Fibroblast of lung (primary cell): ENCODE measurements at places on chromosomes 12 and 14. TPM values are rescaled to one million over a fixed set of nuclear protein-coding genes. Genes with fewer than 3 reads are reported as not detected.

DNA sequence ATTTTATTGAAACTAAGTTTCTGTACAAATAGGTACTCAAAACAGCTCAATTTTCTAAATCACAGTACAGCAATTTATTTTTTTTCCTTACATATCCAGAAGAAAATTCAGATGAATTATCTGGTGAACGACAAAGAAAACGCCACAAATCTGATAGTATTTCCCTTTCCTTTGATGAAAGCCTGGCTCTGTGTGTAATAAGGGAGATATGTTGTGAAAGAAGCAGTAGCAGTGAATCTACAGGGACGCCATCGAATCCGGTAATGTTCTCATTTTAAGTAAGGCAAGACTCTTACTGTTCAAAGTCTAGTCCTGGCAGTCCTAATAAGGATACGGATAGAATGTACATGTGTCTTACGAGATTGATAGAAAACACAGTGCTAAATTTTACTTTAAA is 20.7 kb downstream of the MDM2 start:
- no peak for DNase-seq

Gene FBLN5
- 13.4 and 33.4 TPM in 2 replicates for total RNA-seq

Gene TPH2
- total RNA-seq = not detected in 2 replicates

Gene ARF3
- total RNA-seq = 24.7 and 28.1 TPM in 2 replicates

- DNase-seq = peak; percentile 65
These were observed 11.2 kb upstream of the MAP1LC3B2 start for GRCh38 chr12:116547955-116548501.

Gene PLEKHG7
- total RNA-seq = not detected in 2 replicates

GRCh38 chr12:131063960-131064359 is 110.3 kb downstream of the ADGRD1 start:
- DNase-seq = no peak

DNA sequence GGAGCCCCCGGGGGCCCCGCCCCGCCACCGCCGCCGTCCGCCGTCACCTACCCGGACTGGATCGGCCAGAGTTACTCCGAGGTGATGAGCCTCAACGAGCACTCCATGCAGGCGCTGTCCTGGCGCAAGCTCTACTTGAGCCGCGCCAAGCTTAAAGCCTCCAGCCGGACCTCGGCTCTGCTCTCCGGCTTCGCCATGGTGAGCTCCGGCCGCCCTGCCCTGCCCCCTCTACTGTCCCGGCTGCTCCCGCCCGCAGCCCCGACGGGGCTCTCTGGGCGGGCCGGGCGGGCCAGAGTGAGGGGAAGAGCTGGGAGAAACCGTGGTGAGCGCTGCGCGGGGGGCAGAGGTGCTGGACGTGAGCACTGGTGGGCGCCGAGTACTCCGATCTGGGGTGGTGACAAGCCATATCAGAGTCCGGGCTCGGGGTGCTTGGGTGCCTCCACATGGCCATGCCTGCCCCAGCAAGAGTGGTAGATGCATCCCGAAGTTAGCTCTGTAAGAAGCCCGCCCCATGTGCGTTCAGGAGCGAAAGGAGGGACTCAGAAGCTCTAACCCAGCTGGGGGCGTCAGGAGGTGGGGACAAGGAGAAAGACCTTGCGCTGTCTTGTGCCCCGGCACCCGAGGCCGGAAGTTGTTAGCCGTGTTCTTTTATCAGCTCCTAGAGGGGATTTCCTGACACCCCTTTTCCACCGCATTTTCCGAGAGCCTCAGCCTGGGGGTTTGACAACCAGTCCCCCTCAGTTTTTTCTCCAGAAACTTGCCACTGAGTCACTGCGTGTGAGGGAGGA is 717 bp downstream of the ORAI1 start:
- DNase-seq = peak; percentile 70

DNA sequence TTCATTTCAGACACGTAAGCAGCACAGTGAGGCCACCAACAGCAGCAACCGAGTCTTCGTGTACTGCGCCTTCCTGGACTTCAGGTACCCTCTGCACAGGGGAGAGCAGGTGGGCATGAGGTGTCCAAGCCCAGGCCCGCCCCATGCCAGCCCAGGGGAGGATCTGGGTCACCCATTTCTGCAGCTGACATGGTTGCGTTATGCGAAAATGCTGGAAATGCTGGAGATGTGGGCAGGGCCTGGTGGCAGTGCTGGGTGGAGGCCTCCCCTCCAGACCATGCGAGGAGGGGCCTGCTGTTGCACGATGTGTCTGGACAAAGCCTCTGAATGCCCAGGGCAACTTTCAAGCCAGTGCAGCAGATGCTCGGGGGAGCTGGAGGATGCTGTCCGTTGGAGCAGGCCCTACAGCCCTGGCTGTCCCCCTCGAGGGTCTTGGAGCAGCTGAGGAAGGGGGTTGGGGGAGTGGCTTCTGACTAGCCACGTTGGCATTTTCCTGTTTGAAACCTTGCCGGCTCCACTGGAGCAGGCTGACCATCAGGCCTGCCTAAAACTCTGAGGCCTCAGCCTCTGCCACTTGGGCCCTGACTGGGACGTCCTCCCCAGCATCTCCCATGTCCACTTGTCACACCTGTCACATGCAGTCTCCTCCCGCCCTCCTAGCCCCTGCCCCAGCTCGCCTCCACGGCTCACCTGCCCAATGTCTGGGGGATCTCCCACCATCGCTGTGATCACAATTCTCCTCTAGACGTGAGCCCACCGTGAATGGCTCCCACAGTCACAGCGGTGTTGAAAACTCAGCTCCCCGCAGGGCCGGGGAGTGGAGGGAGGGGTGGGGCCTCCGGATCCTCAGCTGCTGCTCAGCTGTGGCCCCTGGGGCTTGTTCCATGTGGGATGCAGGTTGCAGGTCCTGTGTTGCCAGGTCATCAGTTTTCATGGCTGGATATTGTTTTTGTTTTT is 123.4 kb downstream of the ADGRD1 start:
- DNase-seq = no peak

Gene BDKRB1
- 16.7 and 22.5 TPM in 2 replicates for total RNA-seq

DNA sequence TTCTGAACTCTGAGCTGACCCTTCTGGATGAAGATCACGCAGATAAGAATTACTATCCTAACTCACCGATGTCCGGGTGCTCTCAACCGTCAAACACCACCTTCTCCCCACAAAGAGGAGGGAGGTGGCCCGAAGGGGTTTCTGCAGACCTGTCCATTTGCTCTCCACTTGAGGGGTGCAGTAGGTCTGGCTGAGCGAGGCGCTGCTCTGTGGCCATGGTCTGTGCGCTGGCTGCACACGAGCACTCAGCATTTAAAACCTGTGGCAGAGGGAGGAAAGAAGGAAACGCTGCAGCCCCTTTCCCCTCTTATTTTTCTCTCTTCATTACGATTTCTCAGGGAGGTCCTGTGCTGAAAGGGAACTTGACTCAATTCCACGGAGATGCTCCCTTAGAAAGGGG is 1.5 kb upstream of the HOXC13 start:
- no peak for DNase-seq

GRCh38 chr14:72715850-72716228 is 178.1 kb downstream of the DPF3 start:
- no peak for DNase-seq

Gene DAZAP2
- total RNA-seq = 59.6 TPM in 2 replicates

GRCh38 chr14:25090716-25091454 is 40.9 kb upstream of the STXBP6 start:
- DNase-seq = peak; percentile 86

DNA sequence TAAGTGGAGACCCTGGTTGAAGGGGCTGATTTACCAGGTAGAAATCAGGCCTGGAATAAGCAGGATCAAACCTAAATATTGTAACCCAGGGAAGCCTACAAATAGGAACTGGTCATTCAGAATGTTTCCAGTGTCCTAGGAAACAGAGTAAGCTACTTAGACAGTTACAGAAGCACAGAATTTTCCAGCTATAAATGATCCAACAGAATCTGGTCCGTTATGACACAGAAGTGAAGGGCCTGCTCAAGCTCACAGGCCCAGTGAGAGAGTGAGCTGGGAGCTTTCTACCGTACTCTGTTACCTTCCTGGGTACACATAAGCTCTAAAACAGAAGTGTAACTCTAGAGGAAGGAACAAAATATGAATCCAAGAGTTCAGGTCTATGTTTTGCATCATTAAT is 119.1 kb downstream of the TTC7B start:
- no peak for DNase-seq

Gene RHOJ
- total RNA-seq = 1.2 and 4.1 TPM in 2 replicates

GRCh38 chr14:29376237-29376636 is 551.4 kb downstream of the PRKD1 start:
- no peak for DNase-seq

GRCh38 chr12:59164991-59165718 is 244.9 kb upstream of the LRIG3 start:
- DNase-seq = peak; percentile 69

DNA sequence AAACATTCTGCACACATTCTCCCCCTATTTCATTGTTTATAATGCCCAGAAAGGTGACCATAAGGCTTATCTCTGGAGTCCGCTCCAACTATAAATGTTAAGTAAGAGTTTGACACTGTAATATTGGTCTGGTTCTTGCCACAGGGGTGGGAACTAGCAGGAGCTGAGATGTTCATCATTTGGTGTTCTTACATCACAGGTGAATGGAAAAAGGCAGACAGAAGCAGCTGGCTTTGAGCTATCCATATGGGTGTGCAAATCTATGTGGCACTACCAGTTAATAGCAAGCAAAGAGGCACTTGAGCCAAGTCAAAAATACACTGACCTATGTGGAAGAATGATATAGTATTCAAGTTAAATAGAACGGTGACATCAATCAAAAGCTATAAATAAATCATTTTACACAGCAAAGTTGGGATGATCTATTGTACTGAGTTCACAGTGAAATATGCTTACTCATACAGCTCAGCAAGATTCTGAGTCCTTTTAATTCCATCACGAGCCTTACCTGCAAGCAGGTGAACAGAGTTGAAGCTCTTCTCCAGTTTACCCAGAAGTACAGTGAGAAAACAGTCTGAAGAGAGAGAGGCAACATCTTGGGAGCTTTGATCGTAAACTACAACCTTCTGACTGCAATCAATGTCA is 43.2 kb downstream of the DUSP16 start:
- DNase-seq = no peak

Gene RTN1
- under 0.01 and 0.17 TPM in 2 replicates for total RNA-seq

- no peak for DNase-seq
These were observed 194.4 kb downstream of the DAD1 start for GRCh38 chr14:22394616-22395015.

DNA sequence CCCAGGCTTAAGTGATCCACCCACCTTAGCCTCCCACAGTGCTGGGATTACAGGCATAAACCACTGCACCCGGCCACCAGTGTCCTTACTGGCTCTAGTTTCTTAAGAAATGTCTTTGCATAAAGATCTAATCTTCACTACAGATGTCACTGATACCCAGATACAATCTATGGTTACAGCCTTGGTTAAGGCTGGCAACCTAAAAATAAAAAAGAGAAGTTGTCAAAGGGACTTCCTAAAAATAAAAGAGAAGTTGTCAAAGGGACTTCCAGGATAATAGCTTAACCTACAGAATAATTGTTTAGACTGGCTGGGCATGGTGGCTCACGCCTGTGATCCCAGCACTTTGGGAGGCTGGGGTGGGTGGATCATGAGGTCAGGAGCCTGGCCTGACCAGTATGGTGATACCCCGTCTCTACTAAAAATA is 27.6 kb downstream of the ETFBKMT start:
- DNase-seq = no peak

DNA sequence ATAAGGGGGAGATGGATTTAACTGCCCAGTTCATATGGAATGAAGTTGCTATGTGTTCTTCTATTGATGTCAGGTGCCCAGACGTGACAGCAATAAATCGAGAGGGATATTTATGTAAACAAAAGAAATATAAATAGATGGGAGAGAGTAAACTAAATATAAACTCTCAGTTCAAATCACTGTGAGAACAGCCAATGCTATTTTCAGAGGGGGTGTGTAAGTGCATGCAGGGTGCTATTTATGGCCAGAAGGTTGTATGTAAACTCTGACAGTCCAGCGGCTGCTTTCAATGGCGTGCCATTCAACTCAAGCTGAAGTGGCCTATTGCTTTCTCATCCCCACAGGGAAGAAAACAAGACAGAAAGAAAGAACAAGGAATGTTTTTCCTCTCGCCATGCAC is 127.2 kb downstream of the KCNA5 start:
- DNase-seq = no peak

Gene IGFBP6
- total RNA-seq = 592 and 973 TPM in 2 replicates
